ENCODE measurements at places on chromosomes 11 and 22.

- DNase-seq = no peak
Measured at GRCh38 chr22:20656516-20656901, 117.4 kb upstream of the SERPIND1 start.

- DNase-seq = no peak
Measured at GRCh38 chr22:38631724-38632123, 24.5 kb downstream of the FAM227A start.

DNA sequence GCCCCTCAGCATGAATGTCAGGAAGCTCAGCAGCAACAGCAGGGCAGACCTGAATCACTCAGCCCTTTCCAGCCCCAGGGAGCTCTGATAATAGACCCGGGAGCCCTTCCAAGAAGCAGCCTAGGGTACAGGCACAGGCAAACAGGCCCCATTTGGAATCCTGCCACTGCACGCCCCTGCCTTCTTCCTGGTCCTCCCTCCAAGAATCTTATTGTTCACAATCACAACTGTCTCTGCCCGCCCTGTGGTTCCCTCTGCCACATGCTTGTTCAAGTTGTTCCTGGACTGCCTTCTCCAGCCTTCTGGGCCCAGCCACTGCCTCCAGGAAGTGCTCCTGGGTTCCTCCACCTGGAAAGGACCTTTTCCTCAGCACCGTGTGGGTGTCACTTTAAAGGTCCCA, 54.6 kb downstream of the LRRC32 start:
- DNase-seq = no peak

DNA sequence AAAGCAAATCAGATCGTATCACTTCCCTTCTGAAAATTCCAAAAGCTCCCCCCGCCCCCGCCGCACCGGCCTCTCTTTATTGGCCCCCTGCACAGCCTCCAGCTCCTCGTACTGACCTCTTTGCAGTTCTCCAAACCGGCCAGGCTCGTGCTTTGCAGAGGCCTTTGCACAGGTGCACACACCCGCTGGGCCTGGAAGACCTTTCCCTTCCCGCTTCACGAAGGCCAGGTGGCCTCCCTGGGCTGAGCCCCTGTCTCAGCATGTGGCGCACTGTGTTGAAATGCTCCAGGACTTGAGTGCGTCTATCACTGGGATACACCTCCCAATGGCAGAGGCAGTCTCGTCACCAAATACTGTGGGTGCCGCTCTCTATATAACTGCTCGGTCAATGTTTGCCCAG, 13.2 kb upstream of the ADA2 start:
- DNase-seq = no peak

- DNase-seq = no peak
Measured at GRCh38 chr11:94768602-94769541, 716 bp downstream of the AMOTL1 start.

DNA sequence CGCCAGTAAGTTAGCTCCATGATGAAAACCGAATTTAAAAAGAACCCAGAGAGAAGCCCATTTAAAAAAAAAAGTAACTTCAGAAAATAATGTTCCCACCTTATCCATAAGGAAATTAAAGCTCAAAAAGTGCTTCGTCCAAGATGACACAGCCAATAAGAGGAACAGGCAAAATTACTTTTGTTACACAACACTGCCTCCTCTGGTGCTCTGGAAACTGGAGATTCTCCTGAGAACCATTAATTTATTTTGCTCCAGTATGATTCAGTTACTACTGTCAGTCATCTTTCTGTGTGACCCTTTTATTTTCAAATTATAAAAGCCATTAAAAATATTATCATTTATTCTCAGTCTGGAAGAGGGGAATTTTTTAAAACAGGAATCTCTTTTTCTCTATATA, 2.0 kb downstream of the IFT27 start:
- DNase-seq = no peak

DNA sequence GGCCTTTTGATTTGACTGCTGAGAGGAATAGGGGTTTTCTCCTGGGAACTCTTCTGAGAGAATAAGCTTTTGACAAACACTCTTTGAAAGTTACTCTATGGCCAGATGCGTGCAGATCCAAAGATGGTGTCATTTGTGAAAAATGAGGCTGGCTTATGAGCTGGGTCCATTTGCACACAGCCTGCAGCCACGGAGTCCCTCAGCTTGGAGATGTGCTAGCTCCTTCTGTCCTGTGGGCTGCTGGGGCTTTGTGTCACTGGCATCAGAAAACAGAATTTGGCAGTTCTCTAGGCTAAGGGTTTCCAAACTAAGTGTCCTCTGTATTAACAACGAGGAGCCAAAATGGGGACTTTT, 702.4 kb downstream of the NTM start:
- DNase-seq = no peak

DNA sequence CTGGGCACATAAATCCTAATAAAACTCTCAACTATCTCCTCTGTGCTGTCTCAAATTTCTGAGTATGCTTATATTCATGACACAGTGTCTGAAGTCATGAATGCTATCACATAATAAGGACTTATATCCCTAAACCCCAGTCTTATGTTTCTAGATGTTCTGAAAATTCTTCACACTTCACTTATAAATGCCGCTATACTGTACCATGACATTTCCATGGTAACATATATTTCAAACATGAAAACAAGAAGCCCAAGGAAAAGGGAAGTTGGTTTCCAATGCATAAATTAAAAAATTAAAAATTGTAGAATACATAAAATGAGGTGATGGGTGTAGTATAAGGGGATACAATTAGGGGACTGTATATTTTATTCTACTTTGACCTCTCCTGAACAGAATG, 11.7 kb downstream of the GVQW3 start:
- no peak for DNase-seq

DNA sequence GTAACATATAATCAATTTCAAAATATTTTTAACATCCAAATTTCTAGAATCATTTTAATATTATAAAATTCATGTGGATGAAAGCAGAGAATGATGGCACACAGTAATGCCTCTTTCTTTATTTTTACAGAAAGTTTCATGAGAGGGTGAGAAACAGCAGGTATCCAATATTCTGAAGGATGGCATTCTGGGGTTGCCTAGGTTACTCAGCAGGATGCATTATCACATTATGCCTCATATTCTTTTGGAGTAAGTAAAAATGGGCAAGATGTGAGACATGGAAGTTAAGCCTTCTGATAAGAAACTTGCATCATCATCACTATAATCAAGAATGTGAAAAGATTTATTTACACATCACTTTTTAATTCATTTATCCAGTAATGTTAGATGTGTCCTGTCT, 148.7 kb upstream of the PGR start:
- DNase-seq = no peak

GRCh38 chr11:45530776-45531175, 134.6 kb downstream of the CHST1 start:
- no peak for DNase-seq

DNA sequence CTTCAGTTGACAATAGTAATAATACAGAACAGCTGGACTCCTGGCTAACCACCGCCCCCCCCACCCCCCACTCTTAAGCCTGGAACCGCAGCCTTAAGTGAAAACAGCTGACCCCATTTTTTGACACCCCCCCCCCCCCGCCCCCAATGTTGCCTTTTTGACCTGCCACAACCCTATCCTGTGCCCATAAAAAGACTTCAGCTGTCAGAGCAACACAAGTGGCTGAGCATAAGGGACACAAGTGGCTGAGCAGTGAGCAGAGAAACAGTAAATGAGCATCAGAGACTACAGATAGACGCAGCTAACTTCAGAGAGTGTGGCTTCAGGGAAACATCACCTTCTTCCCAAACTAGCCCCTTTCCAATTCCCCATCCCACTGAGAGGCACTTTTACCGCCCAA, 1493.8 kb downstream of the LRRC4C start:
- no peak for DNase-seq

GRCh38 chr11:110962921-110963320, 250.7 kb upstream of the ARHGAP20 start:
- DNase-seq = no peak

DNA sequence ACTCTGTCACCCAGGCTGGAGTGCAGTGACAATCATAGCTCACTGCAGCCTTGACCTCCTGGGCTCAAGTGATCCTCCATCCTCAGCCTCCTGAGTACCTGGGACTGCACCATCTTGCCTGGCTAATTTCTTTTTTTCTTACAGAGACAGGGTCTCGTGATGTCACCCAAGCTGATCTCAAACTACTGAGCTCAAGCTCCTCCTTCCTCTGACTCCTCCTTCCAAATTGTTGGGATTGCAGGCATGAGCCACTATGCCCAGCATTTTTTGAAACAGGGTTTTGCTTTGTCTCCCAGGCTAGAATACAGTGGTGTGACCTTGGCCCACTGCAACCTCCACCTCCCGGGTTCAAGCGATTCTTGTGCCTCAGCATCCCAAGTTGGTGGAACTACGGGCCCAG, 358.3 kb upstream of the MTNR1B start:
- no peak for DNase-seq

DNA sequence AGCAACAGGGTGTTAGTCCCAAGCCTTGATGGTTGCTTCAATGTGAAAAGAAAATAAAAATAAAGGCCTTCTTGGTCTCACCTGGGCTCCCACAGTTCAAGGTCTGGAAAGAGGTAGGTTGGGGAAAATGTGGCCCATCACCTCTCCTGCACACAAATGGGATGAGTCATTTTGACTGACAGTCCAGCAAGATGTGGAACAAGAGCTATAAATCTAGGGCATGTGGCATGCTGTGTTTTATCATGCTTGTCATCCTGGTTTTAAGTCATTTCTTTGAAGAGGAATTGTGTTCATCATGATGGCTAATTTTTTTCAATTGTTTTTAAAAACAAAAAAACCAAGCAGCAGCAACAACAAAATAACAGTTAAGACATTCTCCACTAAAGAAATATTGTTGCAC, 503.7 kb downstream of the NTM start:
- no peak for DNase-seq

- no peak for DNase-seq
Measured at GRCh38 chr11:61627850-61628661, 47.2 kb upstream of the SYT7 start.

- no peak for DNase-seq
Measured at GRCh38 chr11:35227576-35228327, 88.8 kb downstream of the CD44 start.

DNA sequence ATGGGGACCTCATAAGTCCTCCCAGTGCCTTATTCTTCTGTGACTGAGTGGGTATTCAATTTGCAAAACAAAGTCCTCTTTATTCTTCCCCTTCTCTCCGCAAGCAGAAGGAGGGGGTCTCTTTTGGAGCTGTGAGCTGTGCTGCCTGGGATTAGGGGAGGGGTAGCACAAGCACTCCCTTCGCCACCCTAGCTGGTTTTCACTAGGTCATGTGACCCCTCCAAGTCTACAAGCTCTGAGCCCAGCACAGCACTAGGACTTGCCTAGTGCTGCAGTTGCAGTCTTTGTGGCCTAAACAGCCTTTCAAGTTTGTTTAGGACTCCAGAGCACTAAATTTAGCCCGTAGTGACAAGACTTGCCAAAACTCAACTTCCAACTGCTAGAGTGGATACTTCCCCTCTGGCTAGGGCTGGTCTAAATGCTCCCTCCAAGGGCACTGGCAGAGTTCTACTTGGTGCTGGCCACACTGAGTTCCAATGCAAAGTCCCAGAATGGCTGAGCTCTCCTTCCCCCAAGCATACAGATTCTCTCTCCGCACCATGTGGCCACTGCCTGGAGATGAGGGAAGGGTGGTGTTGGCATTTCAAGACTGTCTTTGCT, 25.4 kb downstream of the TAF1D start:
- DNase-seq = no peak

GRCh38 chr11:133197425-133197824, 334.9 kb downstream of the OPCML start:
- DNase-seq = no peak

- DNase-seq = no peak
Measured at GRCh38 chr11:67372993-67373647, at the start of gene CLCF1. Gene CLCF1 (minus strand): TSS chr11:67373598. CDS start chr11:67373539, 59 bp downstream.

- DNase-seq = no peak
Measured at GRCh38 chr11:93348930-93349329, 18.4 kb downstream of the DEUP1 start.

GRCh38 chr11:9761441-9761945, 97.6 kb downstream of the SWAP70 start:
- DNase-seq = no peak

- no peak for DNase-seq
Measured at GRCh38 chr11:122509091-122509490, 146.4 kb upstream of the UBASH3B start.

DNA sequence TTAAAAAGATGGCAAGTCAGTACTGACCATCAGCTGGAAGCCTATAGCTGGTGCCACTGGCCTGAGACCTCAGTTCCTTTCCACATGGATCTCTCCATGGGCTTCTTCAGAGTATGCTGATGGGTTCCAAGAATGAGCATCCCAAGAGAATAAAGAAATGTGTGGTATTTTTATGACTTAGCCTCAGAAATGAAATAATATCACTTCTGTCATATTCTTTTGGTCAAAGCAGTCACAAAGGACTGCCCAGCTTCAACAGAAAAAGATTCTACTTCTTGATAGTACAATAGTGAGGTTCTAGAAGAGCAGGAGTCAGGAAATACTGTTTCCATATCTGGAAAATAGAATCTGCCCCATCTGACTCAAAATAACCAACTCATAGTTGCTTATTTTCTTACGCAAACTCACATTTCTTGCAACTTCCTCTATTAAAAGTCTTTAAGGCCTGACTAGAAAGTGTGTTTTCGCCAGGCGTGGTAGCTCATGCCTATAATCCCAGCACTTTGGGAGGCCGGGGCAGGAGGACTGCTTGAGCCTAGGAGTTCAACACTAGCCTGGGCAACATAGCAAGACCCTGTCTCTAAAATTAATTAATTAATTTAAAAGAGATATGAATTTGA, 116.9 kb downstream of the SIK3 start:
- DNase-seq = no peak

DNA sequence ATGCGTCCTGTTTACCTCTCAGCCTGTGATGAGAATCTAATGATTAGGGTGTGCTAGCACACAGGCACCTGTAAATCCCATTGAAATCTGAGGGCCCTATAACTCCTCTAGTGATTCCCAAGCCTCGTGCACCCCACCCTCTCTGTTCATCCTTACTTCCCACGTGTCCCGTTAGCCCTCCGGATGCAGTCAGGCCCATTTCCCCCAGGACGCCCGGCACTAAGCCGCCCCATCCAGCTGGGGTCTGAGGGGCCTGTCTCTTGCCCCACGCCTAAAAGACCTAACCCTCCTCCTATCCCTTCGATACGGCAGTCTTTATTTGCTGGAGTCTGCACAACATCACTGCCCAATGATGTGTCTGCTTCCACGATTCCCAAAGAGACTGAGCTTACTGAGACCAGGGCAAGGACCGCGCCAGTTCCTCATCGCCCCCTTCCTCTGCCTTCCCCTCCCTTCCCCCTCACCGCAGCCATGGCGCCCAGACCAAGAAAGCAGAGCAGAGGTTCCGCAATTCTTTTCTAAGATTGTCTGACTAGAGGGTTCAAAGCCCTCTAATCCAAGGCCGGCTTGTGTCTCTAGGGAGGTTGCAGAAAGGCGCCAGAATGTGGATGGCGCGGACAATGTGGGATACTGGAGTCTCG, 1.1 kb upstream of the FADS2 start:
- no peak for DNase-seq

DNA sequence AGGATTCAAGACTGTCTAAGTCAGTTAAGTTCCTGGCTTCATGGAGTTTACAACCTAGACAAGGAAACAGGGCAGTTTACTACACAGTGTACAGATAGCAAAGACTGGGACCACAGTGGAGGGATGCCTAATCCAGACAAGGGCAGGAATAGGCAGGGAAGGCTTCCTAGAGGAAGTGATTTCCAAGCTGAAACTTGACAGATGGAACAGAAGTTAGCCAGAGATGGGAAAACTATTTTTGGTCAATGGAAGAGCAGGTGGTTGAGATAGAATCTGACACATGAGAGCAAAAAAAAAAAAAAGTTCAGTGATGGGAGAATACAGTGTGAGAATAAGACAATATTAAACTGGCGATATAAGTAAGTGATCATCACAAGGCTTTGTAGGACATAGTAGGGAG, 1.3 kb downstream of the COA4 start:
- DNase-seq = no peak
